NCI-H1105 treated with DMSO at 0.1 percent for 48 hours (cell line): ENCODE measurements at places on chromosomes 6 and 20.

DNA sequence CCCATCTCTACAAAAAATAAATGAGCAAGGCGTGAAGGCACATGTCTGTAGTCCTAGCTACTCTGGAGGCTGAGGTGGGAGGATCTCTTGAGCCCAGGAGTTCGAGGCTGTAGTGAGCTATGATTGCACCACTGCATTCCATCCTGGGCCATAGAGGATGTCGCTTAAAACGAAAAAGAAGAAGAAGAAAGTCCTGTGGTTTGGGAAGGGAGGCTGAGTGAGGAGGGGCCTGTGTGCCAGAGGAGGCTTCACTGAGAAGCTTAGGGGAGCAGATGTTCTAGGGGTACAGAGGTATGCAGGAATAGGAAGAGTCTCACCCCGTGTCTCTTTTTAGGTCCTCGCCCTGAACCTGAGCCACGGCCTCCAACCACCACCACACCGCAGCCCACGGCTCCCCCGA, 4.2 kb downstream of the MMP9 start:
- no peak for DNase-seq

DNA sequence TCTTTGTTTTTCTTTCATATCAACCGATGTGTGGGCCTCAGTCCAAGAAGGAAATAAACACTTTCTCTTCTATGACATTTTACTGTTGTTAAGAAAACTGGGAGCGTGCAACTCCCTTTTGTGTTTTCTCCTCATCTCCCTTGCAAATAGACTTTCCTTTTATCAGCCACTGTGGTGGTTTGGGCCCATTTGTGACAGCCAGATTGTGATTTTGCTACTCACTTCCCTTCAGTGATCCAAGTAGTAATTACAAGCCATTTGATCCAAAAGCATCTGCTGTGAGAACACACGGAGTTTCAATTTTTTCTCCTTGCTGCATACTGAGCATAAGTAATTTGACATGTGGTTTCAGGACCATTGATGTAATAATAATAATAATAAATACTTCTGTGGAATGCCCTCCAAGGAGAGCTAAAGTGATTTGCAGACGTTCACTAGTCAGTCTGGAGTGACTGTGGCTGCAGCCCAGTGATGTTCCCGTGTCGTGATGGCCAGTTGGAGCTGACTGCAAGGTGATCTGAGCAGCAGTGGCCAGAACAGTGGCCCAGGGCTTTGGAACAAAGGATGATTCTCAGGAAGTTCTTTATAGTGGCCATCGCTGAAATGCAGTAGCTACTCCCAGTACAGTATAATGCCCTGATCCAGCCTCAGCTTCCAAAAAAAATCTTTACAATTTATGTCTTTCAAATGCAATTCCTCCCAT, 91.9 kb upstream of the CLDN20 start:
- no peak for DNase-seq

DNA sequence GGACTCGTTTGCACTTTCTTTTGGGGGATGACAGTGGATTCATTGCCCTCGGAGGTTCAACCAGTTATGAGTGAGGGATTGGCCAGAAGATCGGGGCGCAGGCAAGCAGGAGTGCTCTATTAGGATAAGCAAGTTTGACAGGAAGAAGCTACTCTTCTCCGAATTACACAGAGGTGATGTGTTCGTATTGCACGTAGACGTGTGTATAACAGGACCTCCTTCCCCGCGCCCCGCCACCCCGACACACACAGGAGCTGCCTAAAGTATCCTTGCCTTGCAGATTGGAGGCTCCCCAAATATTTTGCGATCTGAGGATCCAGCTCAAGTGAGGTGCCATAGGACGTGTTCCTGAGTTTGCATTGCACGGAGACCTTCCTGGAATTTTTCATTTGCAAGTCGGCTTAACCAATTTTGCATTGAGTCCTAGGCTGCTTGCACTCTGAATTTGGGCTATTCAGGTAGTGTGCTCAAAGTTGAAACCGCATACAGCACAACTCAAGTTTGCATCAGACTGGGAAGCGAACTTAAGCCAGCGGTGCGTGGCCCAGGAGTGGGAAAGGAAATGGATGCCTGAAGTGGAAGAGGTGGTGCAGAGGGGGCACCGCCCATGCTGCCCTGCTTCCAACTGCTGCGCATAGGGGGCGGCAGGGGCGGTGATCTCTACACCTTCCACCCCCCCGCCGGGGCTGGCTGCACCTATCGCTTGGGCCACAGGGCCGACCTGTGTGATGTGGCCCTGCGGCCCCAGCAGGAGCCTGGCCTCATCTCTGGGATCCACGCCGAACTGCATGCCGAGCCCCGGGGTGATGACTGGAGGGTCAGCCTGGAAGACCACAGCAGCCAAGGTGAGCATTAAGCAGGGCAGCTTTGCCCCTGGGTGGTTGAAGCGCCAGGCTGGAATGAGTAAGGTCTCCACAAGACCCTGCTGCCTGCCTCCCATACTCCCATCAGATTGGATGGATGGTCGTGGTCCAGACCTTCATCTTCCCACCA, 770 bp downstream of the TCF19 start:
- peak; percentile 33 for DNase-seq

DNA sequence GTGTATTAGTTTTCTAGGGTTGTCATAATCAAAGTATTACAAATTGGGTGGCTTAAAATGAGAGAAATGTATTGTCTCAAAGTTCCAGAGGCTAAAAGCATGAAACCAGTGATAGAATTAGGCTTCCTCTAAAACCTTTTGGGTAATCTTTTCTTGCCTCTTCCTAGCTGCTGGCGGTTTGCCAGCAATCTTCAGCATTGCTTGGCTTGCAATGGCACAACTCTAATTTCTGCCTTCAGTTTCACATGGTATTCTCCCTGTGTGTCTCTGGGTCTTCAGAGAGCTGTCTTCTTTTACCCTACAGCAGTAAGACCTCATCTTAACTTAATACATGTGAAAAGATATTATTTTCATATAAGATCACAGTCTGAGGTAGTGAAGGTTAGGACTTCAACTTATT, 479.1 kb upstream of the GJE1 start:
- peak; percentile 29 for DNase-seq

DNA sequence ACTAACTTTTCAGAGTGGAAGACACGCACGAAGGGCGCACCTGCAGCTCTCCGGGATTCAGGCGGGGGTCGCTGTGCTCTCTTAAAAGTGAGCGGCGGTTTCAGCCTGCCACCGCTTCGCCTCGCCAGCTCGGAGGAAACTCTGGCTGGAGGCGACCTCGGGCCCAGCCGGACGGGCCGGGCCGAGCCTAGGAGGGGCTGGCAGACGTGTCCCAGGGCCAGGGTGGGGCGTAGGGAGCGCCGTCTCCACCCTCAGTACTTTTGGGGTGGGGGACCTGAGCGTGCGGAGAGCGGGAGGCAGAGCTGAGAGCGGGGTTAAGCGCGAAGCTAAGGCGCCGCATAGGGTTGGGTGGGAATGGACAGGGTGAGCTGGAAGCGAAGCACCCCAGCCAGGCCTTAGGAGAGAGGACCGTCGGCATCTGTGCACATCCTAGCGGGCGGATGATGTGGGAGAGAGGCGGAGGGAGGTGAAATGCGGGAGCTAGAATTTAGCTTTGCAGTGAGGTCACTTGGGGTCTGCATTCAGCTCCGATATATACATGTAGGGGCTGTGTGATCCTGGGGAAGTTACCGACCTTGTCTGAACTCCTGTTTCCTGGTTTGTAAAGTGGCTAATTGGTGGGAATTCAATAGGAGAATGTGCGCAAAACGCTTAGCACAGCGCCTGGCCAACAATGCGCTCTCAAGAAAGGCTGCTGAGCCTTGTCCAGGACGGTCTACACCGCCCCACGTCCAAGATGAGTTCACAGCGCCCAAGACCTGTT, 6.5 kb upstream of the TFAP2A start:
- DNase-seq, result no peak
